Stimulated activated CD4-positive, alpha-beta T cell treated with anti-CD3 and anti-CD28 coated beads, Interleukin-12 subunit alpha, Interleukin-12 subunit beta, amount 100 ng/mL, for 24 hours (primary cell): ENCODE measurements at places on chromosomes 2 and 18.

GRCh38 chr2:139924070-139924469 lies 1143.9 kb upstream of the NXPH2 start:
- no peak for DNase-seq

DNA sequence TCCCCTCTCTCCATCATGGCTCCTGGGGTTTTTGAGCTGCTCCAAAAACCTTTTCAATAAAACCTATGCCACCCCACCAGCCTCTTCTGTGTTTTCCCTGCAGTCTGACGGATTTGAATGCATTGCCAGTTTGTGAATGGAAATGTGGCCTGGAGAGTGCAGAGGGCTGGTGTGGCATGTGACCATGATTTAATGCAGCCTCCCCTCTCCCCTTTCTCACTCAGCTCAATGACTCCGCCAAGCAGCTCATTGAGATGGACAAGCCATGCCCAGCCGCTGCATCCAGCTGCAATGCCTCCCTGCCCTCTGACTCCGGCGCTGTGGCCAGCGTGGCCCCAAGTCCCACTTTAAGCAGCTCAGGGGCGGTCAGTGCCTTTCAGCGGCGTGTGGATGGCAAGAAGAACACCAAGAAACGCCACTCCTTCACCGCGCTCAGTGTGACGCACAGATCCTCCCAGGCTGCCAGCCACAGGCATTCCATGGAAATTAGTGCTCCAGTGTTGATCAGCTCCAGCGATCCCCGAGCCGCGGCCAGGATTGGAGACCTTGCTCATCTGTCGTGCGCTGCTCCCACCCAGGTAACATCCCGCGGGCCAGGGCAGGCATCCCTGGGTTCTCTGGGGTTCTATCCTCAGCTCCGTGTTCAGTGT lies 215.3 kb downstream of the SEPTIN10 start:
- no peak for DNase-seq

DNA sequence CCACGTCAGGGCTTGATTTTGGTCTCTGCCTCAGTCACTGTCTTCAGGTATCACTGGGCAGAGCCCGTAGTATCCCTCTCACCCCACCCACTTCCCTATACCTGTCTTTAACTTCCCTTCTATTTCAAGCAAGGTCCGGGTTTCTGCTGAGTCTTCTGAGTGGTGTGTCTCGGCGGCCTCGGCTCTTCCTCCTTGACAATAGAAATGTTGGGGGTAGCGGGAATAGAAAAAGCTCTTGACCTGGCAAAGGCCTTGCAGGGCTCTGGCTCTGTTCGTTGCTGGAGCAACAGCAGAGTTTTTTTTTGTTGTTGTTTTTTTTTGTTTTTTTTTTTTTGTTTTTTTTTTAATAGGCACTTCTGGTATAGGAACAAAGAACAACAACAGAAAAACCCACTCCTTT lies 16.0 kb upstream of the IGFBP5 start:
- DNase-seq: no peak

DNA sequence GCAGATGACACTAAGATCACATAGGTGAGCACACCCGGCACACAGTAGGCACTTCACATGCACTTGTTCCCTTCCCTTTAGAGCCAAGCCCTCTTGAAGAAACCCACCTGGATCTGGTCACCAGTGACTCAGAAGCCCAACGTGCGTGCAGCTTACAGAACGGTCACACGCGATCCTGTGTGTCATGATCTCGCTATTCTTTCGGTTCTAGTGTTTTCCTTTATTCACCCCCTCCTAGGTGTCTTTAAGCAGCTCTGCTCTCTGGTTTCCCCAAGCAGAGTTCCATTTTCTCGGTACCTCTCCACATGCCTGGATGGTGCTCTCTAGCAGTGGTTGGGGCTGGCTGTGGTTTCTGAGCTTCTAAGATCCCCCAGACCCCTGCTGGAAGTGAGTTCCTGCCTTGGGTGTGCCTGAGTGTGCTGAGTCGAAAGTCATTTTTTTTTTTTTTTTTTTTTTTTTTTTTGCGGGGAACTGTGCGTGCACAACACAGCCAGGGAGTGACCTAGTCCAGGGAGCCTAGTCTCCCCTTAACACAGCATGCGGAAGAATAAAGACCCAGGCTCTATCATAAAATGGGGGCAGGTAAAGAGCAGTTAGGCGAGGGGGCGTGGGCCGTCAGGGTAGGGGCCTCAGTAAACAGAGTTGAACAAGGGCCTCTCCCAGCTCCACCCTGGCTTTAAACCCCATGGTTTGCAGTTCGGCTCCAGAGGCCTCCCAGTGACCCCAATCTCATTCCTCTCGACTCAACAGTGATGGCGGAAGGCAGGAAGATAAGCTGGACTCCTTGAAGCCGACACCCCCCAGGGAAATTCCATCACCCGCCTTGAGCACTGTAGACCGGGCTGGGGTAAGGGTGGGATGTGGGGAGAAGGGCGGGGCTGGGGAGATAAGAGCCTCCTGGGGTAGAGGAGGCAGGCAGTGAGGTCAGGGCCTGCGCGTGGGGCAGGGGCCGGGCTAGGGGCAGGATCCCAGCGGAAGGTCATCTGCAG lies 29.8 kb upstream of the DNMT3A start:
- no peak for DNase-seq

GRCh38 chr2:24917086-24917485 lies 3.0 kb downstream of the ADCY3 start:
- no peak for DNase-seq

DNA sequence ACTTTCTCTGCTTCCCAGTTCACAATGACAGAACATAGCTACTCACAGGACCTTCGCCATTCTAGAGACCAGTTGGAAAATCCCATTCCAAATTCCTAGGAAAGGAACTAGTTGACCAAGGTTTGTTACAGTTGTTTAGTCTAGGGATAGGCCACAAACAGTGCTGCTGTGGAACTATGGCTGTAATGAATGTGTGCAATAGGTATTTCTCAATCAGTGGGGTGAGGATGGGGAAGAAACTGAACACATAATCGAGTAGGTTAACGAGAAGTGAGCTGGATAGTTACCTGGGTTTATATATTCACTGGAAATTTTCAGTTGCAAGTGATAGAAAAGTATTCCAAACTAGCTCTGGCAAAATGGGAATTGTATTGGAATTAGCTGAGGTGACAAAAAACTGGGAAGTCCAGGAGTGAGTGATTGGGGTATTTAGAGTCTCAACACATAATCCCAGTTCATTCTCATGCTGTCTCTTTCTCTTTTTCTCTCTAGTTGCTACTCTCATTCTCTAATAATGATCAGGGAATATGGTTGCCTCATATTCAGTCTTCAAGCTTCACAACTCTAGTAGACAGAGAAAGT lies 18.2 kb upstream of the HMSD start:
- no peak for DNase-seq

DNA sequence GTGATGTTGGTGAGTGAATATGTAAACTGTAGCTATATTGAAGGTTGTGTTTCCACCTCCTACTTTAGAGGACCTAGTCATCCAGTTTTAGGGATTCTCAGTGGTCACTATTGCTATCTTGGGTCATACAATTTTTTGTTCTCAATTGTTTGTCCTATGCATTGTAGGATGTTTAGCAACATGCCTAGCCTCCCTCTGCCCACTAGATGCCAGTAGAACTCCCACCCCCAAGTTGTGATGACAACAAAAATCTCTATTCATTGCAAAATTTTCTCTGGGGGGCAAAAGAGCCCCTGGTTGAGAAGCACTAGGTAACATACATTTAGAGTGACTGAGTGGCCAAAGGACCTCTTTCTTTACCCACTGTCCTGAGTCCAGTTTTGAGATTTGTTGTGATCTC lies 87.3 kb downstream of the LRRTM4 start:
- DNase-seq: no peak

DNA sequence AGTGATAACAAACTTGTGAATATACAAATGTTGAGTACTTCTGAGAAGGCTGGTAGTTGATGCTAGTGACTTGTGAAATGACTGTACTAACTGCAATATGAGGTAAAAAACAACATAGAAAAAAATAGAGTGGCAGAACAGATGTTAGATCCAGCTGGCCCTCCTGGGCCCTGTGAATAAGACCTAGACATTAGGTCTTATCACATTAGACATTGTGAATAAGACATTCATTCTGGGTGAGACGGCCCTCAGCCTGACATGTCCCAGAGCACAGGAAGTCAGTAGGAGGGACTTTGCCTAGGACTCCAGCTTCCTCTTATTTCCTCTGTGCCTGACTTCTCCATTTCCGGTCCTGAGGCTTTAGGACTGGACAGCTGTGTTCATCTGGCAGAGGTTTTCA lies 22.9 kb downstream of the DOK1 start:
- no peak for DNase-seq

DNA sequence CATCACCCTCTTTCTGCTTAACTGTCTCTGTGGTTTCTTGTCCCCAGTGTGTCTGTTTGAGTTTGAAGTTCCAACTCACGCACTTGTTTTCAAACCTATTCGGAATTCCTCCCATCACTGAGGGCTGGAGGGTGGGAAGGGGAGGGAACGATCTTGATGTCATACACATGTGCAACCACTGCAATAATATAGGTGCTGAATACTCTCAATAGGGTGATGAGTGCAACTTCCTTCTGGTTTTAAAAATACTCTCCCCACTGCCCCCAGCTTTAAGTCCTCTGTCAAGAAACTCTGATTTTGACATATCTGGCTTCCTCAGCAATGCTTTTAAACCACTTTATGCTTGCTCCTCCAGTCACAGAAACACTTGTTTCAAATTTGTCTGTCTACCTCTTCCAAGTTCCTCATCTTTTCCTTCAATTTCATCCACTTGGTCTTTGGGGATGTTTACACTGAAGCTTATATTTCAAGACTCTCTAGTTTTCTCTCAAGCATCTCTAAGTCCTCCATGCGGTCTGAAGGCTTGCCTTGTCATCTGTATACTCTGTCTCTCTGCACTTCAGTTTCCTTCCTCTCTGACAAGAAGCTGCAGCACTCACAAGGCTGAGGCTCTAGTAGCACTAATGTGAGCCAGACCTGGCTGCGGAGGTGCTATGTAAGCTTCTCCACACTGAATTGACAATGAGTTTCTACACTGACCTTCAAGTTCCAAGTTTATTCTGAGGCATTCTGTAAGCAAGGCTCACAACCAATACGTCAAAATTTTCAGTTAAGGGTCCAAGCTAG lies 422.3 kb downstream of the ZEB2 start:
- DNase-seq: no peak

DNA sequence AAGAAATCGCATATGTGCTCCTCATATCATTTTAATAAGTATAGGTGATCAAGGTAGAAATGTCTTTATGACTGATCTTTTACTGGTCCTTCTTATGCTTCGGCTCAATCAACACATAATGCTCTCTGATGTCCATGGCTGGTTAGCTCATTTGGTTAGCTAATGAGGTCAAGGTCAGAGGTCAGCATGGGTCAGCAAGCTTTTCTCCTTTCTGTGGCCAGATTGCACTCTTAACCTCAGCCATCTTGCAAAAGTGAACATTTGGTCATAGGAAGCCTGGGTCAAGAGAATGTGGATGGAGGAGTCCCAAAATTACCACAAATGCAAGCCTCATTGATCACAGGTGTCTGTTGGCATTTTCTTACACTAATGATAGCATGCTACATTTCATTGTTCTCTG lies 35.4 kb upstream of the DARS1 start:
- no peak for DNase-seq

- no peak for DNase-seq
Observed at GRCh38 chr2:120118018-120118417, 105.1 kb downstream of the EPB41L5 start.

DNA sequence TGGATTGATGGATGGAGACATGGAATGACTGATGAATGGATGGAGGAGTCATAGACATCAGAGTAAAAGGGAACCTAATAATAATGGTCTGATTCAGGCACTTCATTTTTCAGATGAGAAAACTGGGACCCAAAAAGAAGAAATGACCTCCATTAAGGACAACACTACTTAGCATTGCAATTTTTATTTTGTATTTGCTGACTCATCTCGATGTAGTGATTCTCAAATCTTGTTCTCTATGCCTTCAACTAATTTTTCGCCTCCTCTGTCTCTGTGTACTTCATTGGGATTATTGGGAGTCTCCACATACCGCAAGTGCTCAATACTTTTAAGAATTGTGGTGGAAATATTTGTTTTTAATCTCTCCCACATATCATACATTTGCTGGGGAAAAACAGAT lies 446.2 kb upstream of the FSHR start:
- no peak for DNase-seq

GRCh38 chr2:21330786-21331391 lies 207.1 kb downstream of the TDRD15 start:
- DNase-seq: no peak

- DNase-seq: no peak
Observed at GRCh38 chr2:233075966-233076339, 15.8 kb downstream of the INPP5D start.

DNA sequence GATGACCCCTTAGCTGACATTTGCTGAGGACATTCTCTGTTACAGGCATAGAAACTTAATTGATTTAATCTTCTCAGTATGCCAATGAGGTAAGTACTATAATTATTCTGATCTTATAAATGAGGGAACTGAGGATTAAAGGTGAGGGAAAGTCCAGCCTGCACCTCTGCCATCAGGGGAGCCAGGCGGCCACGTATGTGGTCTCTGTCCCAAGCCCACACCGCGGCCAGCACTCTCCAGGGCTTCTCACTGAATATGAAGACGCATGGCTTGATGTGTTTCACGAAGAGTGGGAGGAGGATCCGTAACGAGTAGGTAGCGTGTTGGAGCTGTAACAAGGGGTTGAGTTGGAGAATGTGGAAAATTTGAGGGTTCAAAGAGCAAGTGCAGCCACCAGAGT lies 154.4 kb downstream of the TMEM18 start:
- DNase-seq: no peak

DNA sequence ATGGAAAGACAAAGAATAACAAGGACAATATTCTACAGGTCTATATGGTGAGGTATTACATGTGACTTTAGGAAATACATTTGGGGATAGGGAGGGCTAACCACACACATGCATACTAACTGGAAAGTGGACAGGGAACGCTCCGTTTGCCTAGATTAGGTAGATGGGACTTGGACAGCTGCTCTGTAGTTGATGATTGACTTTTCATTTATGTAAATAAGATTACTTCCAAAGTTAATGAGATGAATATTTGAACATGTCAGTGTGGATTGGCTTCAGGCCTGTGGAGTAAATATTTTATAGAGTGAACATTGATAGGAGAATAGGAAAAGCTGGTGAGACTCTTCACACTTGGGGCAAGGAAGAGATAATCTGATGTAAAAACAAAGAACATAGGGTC lies 142.0 kb downstream of the NCK2 start:
- DNase-seq: no peak

DNA sequence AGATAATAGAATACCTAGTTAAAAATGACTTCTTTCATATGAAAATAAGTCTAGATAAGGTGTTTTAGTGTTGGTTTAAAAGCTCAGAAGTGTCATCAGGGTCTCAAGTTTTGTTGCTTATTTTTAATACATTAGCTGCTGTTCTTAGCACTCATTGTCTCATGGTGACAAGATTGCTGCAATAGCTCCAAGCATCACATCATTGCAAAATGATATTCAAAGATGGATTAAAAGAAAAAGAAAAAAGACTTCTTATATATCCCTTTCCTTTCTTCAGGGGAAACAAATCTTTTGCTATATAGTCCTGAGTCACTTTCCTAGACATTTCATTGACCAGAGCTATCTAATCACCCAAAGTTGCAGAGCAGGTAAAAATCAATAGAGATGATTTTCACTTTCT lies 386.1 kb downstream of the ARHGAP15 start:
- no peak for DNase-seq
